ENCODE measurements at places on chromosomes 6 and 20.

GRCh38 chr6:71902261-71902660, 15.9 kb downstream of the RIMS1 start:
- no peak for DNase-seq

- DNase-seq, result no peak
Observed at GRCh38 chr6:25883536-25883935, 9.5 kb upstream of the SLC17A3 start.

DNA sequence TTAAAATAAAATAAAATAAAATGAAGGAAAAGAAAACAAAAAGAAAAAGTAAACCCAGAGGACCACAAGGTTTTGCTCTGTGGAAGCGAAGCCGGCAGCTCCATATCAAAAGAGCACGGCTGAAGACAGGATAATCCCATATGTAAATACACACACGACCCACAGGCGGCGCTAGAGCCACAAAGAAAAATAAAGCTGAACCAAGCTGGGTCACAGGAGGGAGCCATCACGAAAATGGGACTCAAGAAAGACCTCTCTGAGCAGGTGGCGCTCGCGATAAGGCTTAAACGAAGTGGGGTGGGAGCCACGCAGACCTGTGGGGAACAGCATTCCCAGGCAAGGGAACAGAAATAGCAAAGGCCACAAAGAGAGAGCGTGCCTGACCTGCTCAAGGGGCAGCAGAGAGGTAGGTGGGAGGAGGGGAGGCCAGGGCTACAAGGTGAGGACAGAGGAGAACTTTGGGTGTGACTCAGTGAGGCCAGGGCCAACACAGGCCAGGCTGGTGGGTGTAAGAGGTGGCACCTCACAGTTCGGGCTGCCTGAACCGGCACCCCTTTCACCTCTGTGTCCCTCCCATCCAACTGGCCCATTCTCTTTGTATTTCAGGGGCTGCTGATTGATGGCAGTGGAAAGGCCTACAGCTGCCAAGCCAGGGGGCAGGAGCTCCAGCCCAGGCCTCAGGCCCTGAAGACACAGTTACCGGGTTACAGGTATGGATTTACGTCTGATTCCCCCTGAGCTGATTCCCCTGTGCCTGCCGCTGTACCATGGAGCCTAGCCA, 26.0 kb downstream of the PTGIS start:
- peak; percentile 65 for DNase-seq

GRCh38 chr20:53884859-53885541, 185.4 kb downstream of the BCAS1 start:
- DNase-seq, result no peak

DNA sequence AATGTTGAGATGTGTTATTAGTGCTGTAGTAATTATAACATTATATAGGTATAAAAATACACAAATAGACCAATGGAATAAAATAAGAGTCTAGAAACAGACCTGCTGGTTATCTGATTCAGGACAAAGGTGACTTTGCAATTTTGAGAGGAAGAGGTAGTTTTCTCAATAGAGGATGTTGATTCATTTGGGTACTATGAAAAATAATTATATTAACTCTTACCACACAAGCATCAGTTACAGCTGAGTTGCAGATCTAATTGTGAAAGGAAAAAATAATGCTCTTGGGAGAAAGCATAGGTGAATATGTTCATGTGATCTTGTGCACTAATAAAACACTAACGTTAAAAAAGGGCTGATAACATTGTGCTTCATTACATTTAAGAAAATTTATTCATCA, 103.0 kb downstream of the BCKDHB start:
- DNase-seq, result no peak
